ENCODE measurements at places on chromosomes 1 and 21.

GRCh38 chr1:6385488-6386191 lies 7.9 kb downstream of the ACOT7 start:
- DNase-seq = peak; percentile 11

GRCh38 chr1:101781201-101781831 lies 215.4 kb downstream of the OLFM3 start:
- no peak for DNase-seq

- peak; percentile 79 for DNase-seq
Measured at GRCh38 chr1:53583021-53583867, 124.0 kb downstream of the DMRTB1 start.

- no peak for DNase-seq
Measured at GRCh38 chr1:176058686-176059085, 148.4 kb downstream of the COP1 start.

DNA sequence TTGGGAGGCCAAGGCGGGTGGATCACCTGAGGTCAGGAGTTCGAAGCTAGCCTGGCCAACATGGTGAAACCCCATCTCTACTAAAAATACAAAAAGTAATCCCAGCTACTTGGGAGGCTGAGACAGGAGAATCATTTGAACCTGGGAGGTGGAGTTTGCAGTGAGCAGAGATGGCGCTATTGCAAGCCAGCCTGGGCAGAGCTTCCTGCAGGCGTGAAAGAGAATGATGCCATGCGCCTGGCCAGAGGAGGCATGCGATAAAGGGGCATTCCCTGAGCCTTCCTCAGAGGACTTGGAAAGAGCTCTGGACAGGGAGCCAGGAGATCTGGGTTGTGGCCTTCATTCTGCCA lies 3.2 kb downstream of the E2F2 start:
- no peak for DNase-seq

GRCh38 chr1:117930173-117930447 lies 571 bp downstream of the WDR3 start:
- DNase-seq = no peak

DNA sequence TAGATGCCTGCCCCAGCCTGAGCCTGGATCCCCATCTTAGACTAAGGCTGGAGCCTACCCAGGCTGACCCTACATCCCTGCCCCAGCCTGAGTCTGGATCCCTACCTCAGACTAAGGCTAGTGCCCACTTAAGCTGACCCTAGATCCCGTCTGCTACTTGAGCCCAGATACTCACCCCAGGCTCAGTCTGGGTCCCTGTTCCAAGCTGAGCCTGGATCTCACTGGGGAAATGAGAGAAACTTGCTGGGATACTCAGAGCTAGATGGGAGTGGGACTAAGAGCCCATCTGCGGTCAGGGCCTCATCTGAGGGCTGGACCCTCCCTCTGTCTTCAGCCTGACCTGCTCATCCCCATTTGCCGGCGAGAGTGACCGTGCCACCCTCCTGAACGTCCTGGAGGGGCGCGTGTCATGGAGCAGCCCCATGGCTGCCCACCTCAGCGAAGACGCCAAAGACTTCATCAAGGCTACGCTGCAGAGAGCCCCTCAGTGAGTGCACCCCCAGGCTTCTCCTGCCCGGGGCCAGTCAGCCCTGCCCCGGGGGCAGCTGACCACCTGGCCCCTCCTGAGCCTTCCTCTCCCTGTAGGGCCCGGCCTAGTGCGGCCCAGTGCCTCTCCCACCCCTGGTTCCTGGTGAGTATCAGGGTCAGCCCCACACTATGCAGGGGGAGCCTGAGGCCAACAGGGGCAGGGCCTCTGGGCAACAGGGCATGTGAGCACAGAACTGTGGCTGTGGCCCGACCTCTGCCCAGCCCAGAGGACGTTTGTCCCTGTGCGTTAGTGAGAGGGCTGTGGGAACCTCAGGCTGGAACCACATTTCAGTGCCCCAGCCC lies 36.8 kb downstream of the TRIM11 start:
- no peak for DNase-seq

- DNase-seq = no peak
Measured at GRCh38 chr1:158506369-158506987, 34.5 kb downstream of the OR10R2 start.

GRCh38 chr1:233394860-233395717 lies 67.6 kb downstream of the MAP3K21 start:
- peak; percentile 18 for DNase-seq

- no peak for DNase-seq
Measured at GRCh38 chr1:2018217-2019171, 651 bp upstream of the GABRD start.

DNA sequence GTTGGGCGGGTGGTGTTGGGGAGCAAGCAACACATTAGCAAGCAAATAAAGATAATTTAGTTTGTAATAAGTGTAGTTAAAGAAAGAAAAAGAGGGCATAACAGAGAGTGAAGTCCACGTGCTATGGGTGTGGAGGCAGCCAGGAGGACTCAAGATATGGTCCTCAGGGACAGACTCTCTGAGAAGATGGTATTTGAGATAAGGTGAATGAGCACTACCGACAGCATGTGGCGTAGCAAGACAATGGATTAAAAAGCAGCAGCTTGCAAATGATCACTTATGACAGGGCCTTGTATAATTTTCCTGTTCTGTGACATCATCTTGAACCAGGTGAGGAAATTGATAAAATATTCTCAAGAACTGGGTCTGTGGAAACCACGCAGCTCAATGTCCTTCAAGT lies 487.8 kb downstream of the PCP4 start:
- no peak for DNase-seq

- no peak for DNase-seq
Measured at GRCh38 chr1:226497276-226497833, 51.2 kb upstream of the STUM start.

DNA sequence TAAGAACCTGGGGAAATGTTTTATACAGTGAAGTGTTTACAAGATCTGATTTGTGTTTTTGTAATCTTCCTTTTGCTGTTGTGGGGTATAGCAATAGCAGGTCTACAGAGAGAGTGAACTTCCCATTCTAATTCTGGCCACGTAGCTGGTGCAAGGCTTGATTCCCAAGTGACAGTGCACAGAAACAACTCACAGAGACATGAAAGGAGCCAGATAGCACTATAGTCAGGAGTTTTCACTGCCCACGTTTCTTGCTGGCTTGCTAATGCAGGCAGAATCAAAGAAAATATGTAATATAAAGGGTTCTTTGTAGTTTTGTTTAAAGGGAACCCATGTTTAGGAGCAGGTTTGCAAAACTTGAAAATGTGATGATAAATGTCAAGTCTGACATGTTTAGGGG lies 170.9 kb upstream of the IVNS1ABP start:
- no peak for DNase-seq

DNA sequence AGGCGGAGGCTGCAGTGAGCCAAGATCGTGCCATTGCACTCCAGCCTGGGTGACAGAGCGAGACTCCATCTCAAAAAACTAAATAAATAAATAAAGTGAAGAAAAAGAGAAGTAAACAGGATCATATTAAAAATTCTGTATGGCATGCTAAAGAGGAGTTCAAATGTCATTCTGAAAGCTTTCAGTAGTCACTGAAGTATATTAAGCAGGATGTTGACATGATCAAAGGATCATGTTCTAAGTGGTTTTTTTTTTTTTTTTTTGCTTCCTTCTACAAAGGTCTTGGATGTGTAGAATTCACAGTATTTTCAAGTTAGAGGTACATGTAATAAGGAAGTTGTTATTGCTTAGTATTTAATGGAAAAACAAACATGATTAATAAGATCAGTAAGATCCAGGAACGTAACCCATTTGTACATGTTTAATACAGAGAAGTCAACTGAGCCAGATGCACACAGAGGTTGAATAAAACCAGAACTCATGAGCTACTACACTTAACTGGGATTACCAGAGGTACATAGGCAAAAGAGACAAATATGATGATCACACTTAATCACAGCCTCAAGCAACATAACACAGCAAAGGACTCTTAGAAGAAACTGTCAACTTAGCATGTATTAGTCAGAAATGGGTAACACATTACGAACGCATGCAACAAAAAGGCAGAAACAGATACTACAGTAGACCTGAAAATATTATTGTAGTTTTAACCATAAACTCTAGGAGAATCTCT lies 12.2 kb downstream of the CDC42BPA start:
- DNase-seq = no peak

GRCh38 chr1:208631506-208631905 lies 387.3 kb upstream of the PLXNA2 start:
- no peak for DNase-seq

DNA sequence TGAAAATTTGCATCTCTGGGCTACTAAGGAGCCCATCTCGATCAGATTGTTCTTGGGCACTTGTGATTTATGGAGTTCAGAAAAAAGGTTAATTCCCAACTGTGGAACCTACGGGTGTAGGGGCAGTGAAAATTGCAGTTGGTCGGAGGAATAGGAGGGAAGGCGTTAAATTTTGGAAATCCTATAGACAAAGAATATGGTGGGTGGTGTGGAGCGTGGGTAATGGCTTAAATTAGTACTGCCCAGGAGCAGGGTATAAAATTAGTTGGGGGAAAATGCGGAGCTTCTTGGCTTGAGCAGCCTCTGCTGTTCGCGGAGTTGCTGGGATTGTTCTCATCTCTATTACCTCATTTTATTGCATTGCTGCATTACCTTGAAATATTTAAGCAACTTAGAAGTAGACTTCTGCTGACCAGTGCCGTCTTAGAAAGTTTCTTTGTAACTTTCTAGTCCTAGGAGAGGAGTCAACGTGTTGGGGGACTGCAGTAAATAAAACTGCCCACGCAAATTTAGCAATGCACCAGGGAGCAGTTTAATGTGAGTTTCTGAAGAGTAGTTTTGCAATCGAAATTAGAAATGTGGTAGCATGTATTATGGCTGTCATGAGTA lies 514 bp downstream of the S1PR1 start:
- DNase-seq = peak; percentile 68

DNA sequence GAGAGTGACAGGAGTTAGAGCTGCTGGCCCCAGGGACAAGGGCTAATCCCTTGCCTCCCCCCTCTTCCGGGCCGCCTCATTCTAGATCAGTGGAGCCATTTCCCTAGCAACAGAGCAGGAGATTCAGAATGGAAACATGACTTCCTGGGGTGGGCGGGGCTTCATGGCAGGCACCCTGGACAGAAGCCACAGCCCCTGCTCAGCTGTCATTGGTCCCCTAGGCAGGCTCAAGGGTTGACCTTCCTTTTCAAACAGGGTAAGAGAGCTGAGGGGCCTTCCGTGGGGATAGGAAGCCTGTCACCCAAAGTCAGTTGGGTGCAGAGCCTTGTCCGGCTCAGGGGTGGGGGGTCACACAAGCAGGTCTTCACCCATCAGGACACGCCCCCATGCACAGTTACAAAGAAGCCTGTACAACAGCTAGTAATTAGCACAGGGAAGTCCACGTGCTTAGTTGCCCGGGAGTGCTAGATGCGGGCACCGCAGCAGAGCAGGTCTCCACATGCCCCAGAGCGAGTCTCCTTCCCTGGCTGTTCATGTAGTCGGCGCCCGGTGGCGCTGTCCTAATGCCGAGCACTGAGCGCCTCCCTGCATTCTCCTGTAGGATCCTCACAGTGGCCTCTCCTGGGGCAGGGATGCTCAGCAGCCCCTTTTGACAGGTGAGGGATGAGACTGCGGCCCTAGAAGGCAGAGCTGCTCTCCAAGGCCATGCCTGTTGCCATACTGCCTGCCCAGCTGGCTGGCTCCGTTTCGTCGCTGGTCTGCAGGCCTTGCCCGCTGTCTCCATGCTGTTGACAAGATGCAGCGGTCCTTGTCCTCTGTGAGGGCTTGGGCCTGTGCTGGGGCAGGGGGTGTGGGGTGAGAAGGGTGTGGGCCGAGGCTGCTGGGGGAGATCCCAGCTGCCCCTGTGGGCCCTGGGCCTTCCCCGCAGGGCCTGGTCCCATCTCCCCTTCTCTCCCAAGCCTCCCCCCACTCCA lies 5.1 kb downstream of the TMEM201 start:
- DNase-seq = no peak

DNA sequence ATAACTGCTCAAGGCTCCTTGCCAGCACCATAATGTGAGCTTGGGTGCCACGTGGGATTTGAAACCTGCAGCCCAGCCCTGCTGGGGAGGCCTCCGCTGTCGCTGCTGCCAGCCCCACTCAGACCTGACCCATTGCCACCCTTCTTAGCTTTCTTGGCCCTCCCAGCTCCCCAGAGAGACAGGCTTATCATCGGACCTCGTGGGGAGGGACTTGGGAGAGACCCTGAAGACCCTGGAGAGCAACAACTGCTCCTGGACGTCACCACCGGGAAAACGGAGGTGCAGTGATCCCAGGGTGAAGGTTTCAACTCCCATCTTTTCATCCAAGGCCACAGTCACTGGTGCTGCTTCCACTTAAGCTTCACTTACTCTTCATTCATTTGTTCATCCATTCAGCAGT lies 596.1 kb downstream of the PTPRU start:
- no peak for DNase-seq

DNA sequence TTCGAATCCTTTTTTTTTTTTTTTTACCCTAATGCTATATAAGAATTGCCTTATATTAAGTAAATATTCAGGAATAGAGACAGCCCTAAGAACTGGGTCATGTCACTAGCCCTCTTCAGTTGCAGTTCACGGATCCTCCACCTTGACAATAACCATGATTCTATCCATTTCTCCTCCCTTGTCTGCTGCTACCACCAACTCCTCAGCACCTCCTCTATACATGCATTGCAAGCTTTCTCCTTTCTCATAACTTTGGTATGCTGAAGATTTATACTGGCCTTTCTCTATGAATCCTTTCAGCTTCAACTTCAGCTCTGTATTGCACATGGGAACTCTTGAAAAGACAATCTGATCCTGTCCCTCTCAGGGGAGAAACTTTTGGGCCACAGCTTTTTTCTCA lies 14.3 kb upstream of the DR1 start:
- DNase-seq = no peak

DNA sequence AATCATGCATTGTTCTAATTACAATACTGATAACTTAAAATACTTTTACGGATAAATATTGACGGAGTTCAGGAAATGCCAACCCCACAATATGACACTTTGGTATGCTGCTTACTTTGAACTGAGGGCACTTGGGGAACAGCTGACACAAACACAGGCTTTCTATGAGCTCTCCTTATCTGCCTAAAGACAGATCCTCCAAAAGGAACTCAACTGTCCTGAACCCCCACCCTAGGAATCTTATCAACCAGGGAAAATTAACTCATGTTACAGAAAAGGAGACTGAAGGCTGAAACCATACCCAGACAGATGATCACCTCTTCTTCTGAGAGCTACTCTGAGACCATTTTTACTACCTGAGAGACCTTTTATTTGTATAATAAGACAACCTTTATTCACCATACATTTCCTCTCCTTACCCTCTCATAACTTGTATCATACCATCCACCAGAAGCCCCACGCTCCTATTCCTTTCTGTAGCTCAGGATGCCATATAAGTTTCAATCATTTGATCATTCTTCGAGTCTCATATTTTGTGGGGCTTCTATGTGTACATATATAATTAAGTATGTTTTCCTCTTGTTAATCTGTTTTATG lies 239.5 kb downstream of the FAF1 start:
- no peak for DNase-seq

DNA sequence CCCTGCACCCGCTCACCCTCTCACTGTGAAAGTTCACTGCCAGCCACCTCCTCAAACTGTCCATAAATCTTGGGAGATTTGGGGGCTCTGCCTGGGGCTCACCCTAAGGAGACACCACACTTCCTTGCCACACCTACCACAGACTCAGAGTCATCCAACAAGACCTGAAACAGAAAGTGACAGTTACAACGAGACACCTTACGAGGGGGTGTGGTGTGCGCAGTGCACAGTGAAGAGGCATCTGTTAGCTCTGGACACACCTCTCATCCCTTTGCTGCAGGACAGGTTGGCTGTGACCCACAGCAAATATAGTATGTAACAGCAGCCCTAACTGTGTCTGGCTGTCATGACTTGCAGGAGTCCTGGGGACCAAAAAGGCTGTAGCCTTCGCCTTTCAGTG lies 190.2 kb downstream of the NR5A2 start:
- no peak for DNase-seq
